ENCODE measurements at places on chromosomes 11 and 22.

GRCh38 chr22:46453006-46453828, 84.2 kb downstream of the CELSR1 start:
- no peak for DNase-seq

GRCh38 chr11:68181719-68182451, 31.2 kb downstream of the KMT5B start:
- no peak for DNase-seq

GRCh38 chr11:110772863-110773262, 60.6 kb upstream of the ARHGAP20 start:
- no peak for DNase-seq

- DNase-seq: no peak
These were observed 31.5 kb downstream of the STIM1 start for GRCh38 chr11:3886985-3887384.

DNA sequence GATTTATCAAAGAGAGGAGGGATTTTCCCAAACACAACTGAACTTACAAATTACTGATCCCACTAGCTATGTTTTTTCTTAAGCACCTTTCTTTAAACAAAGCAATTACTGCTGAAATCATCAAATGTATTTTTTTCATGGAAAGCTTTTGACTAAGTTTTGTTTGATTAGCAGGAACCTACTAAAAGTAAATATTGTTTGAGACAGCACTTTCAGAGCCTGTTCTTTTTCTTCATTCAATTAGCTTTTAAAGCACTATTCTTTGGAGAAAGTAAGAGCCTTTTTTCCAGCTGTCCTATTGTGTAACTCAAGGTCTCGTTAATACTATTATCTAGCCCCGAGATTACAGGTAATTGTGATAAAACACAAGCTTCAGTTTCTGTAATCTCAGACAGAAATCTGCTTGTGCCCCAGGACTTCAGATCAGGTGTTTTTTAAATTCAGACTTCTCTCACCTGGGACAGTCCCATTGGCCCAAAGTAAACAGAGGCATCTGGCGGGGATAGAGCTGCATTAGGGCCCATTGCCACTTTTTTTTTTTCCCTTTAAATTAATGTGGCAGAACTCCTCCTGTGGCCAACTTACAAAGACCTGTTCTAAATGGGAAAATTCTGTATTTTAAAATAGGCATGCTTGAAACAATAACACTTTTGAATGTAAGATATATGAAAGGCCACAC, 11.0 kb downstream of the CSTPP1 start:
- no peak for DNase-seq

GRCh38 chr11:100930185-100930778, 199.3 kb downstream of the PGR start:
- peak; percentile 62 for DNase-seq

DNA sequence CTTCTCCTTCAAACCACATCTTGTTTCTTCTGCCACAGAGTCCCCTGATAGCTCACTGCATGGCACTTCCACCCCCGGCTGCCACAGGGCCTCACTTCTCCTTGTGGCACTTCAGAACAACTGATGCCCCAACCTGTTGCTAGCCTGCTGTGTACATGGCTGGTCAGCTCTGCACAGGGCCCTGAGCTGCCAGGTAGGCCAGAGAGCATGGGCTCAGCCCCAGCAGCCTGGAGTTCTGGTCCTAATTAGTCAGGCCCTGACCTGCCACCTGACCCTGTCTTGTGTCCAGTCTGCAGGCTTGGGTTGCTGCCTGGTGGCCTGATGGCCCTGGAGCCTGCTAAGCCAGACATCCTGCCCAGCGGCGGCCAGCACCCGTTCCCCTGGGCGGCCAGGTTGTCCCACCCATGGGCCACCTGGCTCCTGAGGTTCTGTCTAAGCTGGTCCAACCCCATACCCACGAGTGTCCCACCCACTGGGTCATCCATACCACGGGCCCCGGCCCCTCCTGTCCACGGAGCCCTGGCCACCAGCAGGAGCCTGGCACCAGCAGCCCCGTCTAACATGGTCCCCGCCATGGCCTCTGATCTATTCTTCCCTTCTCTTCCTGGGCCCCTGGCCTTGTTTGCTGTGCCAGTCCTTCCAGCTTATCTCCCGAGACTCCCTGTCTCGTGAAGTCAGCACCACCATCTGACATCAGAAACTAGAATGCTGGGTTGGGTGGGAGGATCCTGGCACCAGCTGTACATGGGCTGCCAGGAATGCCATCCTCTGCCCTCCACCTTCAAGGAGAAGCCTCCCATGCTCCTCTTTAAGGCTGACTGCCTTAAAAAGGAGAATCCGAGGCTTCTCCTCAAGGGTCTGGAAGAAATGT, 3.1 kb upstream of the CERK start:
- DNase-seq: no peak

GRCh38 chr11:20029193-20029592, 131.1 kb downstream of the DBX1 start:
- no peak for DNase-seq

DNA sequence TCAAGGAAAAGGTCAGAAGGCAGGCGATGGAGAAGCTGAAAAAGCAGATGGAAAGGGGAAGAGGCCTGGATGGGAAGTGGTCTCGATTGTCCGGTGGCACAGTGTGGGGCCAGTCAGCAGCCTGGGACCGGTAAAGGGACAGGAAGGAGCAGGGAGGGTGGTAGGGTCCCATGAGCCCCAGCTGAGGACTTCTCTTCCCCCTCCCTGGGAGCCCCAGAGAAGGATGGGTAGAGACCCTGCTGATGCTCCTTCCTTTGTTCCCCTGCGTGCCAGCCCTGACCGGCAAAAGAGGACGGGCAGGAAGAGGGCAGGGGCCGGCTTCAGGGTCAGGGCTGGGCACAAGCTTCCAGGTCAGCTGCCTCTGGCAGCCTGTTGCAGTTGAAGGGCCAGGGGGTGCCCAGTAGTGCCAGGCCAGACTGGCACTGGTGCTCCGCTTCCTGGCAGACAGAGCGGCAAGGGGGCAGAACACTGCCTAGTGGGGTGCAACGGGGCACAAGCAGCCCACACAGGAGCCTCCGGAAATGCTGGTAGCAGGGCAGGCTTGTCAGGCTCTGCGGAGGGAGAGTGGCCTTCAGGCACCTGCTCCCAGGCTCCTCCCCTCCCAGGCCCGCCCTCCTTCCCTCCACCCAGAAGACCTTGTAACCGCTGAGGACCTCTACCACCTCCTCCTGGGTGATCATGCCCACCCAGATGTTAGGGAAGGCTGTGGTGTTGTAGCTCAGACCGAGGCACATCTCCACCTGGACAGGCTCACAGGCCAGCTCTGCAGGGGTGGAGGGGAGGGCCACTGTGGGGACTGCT, 739 bp upstream of the C1QTNF5 start:
- DNase-seq: no peak

- no peak for DNase-seq
These were observed 4.9 kb downstream of the HSD17B12 start for GRCh38 chr11:43685440-43685839.

DNA sequence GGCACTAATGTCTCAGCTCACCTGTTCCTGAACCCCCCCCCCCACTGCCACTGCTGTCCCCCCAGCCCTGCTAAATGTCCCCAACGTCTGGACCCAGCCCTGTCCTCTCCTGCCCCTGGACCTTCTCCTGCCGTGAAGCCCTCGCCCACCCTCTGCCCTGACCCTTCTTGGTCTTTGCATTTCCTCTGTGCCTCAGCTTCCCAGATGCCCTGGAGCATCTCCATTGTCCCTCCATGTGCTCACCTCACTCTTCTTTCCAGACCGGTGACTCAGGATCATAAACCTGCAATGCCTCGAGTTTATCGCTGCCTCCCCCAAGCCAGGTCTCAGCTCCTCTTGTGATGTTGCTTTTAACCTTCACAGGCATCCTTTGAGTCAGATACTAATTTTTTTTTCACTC, 416.4 kb downstream of the BRD1 start:
- no peak for DNase-seq

- peak; percentile 77 for DNase-seq
These were observed 5.6 kb upstream of the SH3BP1 start for GRCh38 chr22:37633625-37634416.

GRCh38 chr11:12569499-12570425, 104.5 kb upstream of the TEAD1 start:
- peak; percentile 76 for DNase-seq

- no peak for DNase-seq
These were observed 35.4 kb downstream of the CHRDL2 start for GRCh38 chr11:74695705-74696280.

DNA sequence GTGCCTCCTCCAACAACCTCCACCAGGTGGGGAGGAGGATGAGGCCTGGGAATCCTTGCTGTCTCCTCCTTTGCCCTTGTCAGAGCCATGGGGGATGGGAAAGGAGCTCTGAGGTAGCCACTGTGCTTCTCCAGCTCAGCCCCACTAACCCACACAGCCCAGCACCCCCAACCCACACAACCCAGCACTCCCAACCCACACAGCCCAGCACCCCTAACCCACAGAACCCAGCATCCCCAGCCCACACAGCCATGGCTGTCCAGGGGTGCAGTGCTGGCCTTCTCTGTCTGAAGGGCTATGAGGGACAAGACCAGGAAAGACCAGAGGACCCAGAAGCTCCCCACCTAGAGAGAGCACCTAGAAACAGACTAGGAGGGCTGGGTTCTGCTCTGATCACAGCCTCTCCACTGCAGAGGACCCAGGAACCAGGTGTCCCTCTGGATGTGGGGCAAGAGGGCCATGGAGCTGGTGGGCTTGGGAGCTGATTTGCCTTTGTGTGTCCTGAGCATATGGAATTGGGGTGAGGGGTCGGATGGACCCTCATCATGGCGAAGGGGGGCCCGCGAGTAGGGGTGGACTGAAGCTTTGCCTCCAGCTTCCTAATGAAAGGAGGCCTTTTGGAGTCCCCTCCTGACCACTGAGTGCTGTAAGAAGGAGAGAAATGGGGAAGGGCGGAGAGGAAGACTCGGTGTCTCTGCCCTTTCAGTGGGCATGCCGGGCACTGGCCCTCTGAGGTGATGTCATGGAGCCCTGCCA, 117.6 kb upstream of the THY1 start:
- no peak for DNase-seq

GRCh38 chr11:96016978-96017502, 93.1 kb upstream of the MTMR2 start:
- DNase-seq: no peak

DNA sequence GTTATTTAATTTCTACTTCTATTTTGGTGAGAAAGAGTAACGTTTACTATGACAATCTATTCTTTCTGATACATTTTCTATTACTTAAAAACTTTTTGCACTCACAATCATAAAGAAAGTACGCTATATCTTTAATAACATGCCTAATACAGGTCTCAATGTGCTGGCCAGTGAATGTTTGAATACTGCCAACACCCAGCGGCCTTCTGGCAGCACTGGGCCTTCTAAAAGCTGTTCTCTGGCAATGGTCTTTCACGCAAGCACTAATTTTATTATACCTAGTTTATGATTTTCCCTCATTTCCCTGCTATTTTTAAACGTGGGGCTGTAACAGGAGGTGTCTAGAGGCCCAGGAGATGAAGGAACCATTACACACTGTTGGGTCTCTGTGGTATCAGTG, 349.8 kb upstream of the PITPNB start:
- no peak for DNase-seq

DNA sequence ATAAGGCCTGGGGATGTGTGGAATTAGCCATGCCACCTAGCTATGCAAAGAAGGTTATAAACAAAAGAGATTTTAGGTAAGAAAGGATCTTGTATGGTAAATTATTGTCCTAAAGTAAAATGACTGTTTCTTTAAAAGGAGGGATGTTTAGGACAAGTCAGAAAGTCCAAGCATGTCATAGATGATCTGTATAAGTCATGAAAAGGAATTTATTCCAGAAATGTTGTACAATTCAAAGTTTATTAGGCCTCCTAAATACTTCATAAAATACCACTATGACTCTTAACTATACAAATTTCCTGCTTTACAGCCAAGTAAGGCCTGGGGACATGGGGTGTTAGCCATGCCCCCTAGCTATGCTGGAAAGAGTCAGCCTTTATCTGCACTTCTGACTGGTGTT, 22.7 kb downstream of the OR5A2 start:
- no peak for DNase-seq

- DNase-seq: no peak
These were observed 8.7 kb upstream of the LTO1 start for GRCh38 chr11:69683764-69684333.

- no peak for DNase-seq
These were observed 9.9 kb downstream of the CSTF3 start for GRCh38 chr11:33151399-33151798.

DNA sequence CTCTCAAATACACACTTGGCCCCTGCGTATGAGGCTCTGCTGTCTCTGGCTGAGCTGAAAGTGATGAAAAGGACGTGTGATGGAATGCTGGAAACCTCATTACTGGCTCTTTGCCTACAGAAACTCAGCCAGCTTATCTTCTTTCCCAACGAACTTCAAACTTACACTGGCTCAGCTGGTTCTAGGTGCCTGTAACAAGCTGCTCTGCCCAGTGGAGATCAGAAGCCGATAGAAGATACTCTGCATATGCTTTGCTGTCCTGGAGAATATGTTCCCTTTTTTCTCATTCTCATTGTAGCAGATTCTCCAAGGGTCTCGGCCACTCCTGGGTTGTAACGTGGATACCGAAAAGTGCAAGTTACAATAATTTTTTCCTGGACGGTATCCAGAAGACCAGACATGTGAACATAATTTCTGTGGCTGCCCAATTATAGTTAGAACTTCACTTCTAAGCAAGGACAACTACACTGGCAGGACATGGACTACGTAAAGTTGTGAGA, 405.3 kb upstream of the CCDC90B start:
- DNase-seq: peak; percentile 29

- DNase-seq: no peak
These were observed 84.4 kb downstream of the MED15 start for GRCh38 chr22:20591660-20592310.

GRCh38 chr22:47379037-47379436, 616.6 kb downstream of the TBC1D22A start:
- no peak for DNase-seq

- DNase-seq: no peak
These were observed 328.2 kb upstream of the SORL1-AS1 start for GRCh38 chr11:121780971-121781370.

GRCh38 chr11:34633990-34634693, 13.2 kb downstream of the EHF start:
- DNase-seq: peak; percentile 32

DNA sequence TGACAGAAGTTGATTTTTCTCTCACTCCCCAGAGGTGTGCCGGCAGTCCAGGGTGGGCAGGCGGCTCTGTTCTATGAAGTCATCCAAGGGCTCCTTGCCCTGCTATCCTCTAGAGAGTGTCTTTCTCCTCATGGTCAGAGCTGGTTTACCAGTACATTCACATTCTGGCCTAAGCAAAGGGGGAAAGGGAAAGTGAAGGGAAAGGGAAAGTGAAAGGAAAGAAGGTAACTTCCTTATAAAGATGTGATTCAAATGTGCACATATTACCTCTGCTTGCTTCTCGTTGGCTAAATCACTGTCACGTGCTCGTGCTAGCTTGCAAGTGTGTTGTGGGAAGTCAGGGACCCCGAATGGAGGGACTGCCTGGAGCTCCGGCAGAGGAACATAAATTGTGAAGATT, 2.9 kb upstream of the HTATIP2 start:
- DNase-seq: no peak

GRCh38 chr11:91244912-91245311, 979.7 kb upstream of the FAT3 start:
- DNase-seq: no peak

DNA sequence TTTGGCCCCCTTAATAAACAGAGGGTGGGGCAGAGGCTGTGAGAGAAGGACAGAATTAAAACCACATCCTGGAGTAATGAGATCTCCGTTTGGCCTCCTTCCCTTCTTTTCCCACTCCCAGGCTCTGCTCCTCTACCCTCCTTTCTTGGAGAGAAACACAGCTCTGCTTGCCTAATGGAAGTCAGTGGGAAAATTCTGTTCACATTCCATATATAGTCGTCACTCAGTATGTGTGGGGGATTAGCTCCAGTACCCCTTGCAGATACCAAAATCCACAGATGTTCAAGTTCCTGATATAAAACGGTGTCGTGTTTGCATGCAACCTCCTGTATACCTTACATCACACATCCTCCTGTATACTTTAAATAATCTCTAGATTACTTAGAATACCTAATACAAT, 37.6 kb upstream of the THY1 start:
- peak; percentile 90 for DNase-seq
